Myocyte (in vitro differentiated cells): ENCODE measurements at places on chromosomes 5 and 9. TPM values are rescaled to one million over a fixed set of nuclear protein-coding genes. Genes with fewer than 3 reads are reported as not detected.

The TMEM215 gene
- not detected in 2 replicates for total RNA-seq

The ELAVL2 gene
- total RNA-seq: 34.1 and 41.8 TPM in 2 replicates

The OLFML2A gene
- total RNA-seq: 253 and 530 TPM in 2 replicates

The OR13C2 gene
- not detected in 2 replicates for total RNA-seq

The RIOK2 gene
- total RNA-seq: 19.3 and 30.1 TPM in 2 replicates

The SHOC1 gene
- total RNA-seq: not detected in 2 replicates

The NME5 gene
- total RNA-seq: 0.16 and 0.62 TPM in 2 replicates

The PDLIM4 gene
- 220 and 230 TPM in 2 replicates for total RNA-seq

The ZFP2 gene
- total RNA-seq: 1.2 and 4.0 TPM in 2 replicates

The CDH18 gene
- total RNA-seq: 0.11 and 0.26 TPM in 2 replicates

The BNC2 gene
- 31.8 and 32.4 TPM in 2 replicates for total RNA-seq

The FBXL17 gene
- 29.1 and 36.2 TPM in 2 replicates for total RNA-seq

The PDE8B gene
- not detected in 2 replicates for total RNA-seq

The SLC4A9 gene
- total RNA-seq: not detected in 2 replicates

The TTLL11 gene
- total RNA-seq: 12.1 and 13.5 TPM in 2 replicates

The AOPEP gene
- total RNA-seq: 213 and 291 TPM in 2 replicates
